NAMALWA (cell line): ENCODE measurements at places on chromosomes 7 and 10.

DNA sequence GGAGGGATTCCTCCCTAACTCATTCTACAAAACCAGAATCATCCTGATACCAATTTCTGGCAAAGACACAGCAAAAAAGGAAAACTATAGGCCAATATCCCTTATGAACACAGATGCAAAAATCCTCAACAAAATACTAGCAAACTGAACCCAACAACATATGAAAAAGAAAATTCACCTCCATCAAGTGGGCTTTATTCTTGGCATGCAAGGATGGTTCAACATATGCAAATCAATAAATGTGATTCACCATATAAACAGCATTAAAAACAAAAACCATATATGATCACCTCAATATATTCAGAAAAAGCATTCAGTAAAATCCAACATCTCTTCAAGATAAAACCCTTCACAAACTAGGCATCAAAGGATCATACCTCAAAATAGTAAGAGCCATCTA is 23.5 kb downstream of the SNX13 start:
- no peak for DNase-seq

- no peak for DNase-seq
Measured at GRCh38 chr10:69659241-69660038, 29.4 kb downstream of the FAM241B start.

DNA sequence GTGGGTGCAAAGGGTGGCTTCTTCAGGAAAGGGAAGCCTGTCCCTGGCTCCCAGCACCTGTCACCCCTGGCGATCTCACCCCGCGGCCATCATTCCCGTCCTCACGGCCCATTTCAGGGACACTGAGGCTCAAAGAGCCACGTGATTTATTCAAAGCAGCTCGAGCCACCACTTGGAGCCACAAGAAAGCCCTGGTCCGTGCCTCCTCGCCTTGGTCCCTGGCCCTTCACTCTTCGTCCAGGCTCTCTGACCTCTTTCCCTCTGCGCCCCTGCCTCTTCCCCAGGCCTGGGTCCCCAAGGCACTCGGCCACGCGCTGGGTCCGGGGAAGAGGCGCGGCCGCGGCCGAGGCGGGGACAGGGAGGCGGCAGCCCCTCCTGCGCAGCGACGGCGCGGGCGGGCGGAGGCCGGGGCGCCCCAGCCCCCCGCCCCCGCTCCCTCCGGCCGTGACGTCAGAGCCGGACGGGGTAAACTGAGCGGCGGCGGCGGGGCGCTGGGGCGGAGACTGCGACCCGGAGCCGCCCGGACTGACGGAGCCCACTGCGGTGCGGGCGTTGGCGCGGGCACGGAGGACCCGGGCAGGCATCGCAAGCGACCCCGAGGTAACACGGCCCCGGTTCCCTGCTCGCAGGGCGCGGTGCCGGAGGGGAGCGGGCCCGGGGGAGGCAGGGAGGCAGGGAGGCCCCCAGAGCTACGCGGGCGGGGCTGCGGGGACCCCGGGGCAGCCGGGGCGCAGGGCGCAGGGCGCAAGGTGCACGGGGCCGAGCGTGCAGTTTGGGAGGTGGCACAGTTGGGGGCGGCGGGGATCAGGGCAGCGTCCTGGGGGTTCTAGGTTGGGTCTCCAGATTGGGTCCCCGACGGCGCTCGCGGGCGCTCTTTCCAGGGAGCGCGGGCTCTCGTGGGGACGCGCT is at the start of gene SLC18A2:
Gene SLC18A2, plus strand, starts transcription at position 494 of the 909 bp plus-strand sequence. CDS start 580 bp downstream, outside the sequence.
- no peak for DNase-seq

- no peak for DNase-seq
Measured at GRCh38 chr10:33189363-33189762, 145.1 kb downstream of the NRP1 start.
